ENCODE measurements at places on chromosomes 11 and 22. TPM values are rescaled to one million over a fixed set of nuclear protein-coding genes. Genes with fewer than 3 reads are reported as not detected.

- no peak for DNase-seq
- no peaks in the 10 kb centered on the region for H3K36me3 ChIP-seq
- peaks cover 25% of the 10 kb centered on the region for H3K27me3 ChIP-seq
- H3K27ac ChIP-seq: no peak overlapping the region
- H3K4me3 ChIP-seq: no peak overlapping the region
- peaks cover 2% of the 10 kb centered on the region for H3K4me1 ChIP-seq
Observed at GRCh38 chr11:61601512-61601911, 20.6 kb upstream of the SYT7 start.

GRCh38 chr22:28914201-28914600 lies 30.8 kb downstream of the ZNRF3 start:
- H3K36me3 ChIP-seq: no peaks in the 10 kb centered on the region
- peaks cover 49% of the 10 kb centered on the region for H3K27me3 ChIP-seq
- peaks cover 9% of the 10 kb centered on the region for H3K4me1 ChIP-seq
- H3K4me3 ChIP-seq: no peak overlapping the region

- peaks cover 7% of the 10 kb centered on the region for H3K27me3 ChIP-seq
- DNase-seq: no peak
- H3K4me1 ChIP-seq: no peaks in the 10 kb centered on the region
Observed at GRCh38 chr11:115941481-115941993, 437.3 kb upstream of the CADM1 start.

INPP5J gene
- 0.44 TPM for total RNA-seq

SNX32 gene
- 3.3 TPM for total RNA-seq

GRCh38 chr11:95045812-95046211 lies 3.4 kb upstream of the KDM4F start:
- no peak overlapping the region for H3K4me3 ChIP-seq
- peaks cover 2% of the 10 kb centered on the region for H3K4me1 ChIP-seq
- no peak for DNase-seq

IFTAP gene
- total RNA-seq: 5.4 TPM

EHBP1L1 gene
- total RNA-seq: 60.0 TPM

MPZL2 gene
- total RNA-seq: 18.8 TPM

- H3K27me3 ChIP-seq: no peaks in the 10 kb centered on the region
- H3K36me3 ChIP-seq: peaks cover 50% of the 10 kb centered on the region
- no peak for DNase-seq
- H3K4me3 ChIP-seq: peak overlapping the region; percentile 5
- H3K4me1 ChIP-seq: peaks cover 99% of the 10 kb centered on the region
- H3K27ac ChIP-seq: peak overlapping the region; percentile 99
Observed at GRCh38 chr11:121459413-121460017, 6.7 kb upstream of the SORL1-AS1 start.
